Pons (tissue), 1 donor: ENCODE measurements at places on chromosomes 13 and 19.
A peak's percentile ranks its signal among the peaks of the same experiment; 100 is the strongest.

GRCh38 chr13:46527237-46527636, 25.7 kb upstream of the LRCH1 start:
- DNase-seq, result no peak

GRCh38 chr19:375395-376110, 31.0 kb upstream of the MIER2 start:
- no peak for DNase-seq

- DNase-seq, result no peak
Measured at GRCh38 chr19:4267101-4267900, 11.8 kb upstream of the SHD start.

DNA sequence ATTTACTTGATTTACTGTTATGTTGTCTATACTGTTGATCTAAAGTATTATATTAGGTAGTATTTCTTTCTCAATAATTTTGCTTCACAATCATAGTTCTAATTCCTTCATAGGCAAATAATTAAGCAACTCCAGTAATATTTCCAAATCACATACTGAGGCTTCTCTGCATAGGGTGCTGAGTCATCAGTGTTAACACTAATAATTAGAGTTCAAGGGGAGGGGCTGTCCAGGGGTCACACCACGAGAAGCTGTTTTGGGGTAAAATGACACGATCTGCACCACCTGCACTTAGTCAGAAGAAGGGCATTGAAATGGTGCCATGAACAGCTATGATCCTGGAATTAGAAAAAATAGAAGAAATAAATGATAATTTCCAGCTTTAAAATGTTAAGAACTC, 1230.9 kb upstream of the SLC10A2 start:
- no peak for DNase-seq

- no peak for DNase-seq
Measured at GRCh38 chr13:113367771-113368170, 3.8 kb upstream of the GRTP1 start.

- DNase-seq, result no peak
Measured at GRCh38 chr19:14369399-14370168, 11.7 kb upstream of the ADGRE5 start.

- DNase-seq, result no peak
Measured at GRCh38 chr13:20728579-20729311, 25.2 kb downstream of the IL17D start.

DNA sequence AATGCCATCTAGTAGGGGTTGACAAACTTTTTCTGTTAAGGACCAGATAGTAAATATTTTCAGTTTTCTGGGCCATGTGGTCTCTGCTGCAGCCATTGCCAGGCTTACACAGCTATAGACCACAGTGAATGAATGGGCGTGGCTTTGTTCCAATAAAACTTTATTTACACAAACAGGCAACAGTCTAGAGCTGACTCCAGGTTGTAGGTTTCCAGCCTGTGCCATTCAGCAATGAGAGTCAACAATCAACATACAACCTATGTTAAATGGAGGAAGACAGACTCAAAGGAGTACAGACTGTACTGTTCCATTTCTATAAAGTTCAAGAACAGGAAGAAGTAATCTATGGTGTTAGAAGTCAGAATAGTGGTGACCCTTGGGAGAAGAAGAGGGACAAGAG, 15.2 kb upstream of the IZUMO2 start:
- no peak for DNase-seq

GRCh38 chr19:8342316-8342683, 762 bp downstream of the KANK3 start:
- no peak for DNase-seq

GRCh38 chr19:49830766-49831165, 12.7 kb downstream of the MED25 start:
- no peak for DNase-seq

DNA sequence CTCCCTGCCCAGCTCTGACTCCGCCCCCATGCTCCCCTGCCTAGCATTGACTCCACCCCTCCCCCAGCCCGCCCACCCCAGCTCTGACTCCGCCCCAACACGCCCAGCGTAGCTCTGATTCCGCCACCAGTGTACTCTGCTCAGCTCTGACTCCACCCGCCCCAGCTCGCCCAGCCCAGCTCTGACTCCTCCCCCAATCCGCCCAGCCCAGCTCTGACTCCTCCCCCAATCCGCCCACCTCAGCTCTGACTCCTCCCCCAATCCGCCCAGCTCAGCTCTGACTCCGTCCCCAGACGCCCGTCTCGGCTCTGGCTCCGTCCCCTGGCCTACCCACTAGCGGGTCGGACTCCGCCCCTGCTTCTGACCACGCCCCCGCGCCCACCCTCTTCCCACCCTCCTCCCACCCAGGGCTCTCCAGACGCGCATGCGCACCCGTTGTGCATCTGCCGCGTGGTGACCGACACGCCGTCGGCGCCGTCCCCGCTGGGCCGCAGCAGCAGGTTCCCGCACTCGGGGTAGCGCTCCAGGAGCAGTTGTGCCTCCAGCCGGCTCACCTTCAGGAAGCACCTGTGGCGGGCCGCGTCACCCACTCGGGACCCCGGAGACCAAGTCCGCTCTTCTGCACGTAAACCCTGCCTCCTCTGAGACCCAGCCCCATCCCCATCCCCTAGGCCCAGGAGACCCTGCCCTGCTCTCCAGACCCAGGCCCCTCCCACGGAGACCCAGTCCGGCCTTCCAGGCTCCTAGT, 10.2 kb downstream of the STAP2 start:
- peak; percentile 87 for DNase-seq

DNA sequence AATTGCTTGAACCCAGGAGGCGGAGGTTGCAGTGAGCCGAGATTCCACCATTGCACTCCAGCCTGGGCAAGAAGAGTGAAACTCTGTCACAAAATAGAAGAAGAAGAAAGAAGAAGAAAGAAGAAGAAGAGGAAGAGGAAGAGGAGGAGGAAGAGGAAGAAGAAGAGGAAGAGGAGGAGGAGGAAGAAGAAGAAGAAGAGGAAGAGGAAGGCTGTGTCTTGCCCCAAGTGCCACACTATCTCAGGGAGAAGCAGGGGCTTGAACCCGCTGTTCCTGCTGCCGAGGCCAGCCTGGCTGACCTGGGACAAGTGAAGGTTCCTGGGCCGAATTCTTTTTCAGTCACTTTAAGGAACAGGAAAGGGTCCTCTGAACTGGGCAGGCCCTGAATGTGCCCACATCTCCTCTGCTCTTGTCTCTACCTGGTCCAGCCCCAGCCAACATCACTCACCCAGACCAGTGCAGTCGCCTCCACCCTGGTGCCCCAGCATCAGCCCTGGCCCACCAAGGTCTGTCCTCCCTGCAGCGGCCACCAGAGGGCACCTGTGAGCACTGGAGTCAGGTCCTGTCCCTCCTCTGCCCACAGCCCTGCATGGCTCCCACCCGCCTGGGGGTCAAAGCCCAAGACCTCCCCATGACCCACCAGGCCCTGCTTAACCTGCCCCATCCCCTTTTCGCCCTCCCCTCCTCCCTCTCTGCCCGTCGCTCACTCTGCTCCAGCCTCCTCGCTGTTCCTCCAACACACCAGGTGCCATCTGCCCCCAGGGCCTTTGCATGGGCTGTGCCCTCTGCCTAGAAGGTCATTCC, 20.0 kb downstream of the TICAM1 start:
- DNase-seq, result no peak

- no peak for DNase-seq
Measured at GRCh38 chr13:112643759-112644459, 45.9 kb upstream of the ATP11A start.

GRCh38 chr13:51636349-51636890, 52.2 kb downstream of the WDFY2 start:
- DNase-seq, result peak; percentile 71

- no peak for DNase-seq
Measured at GRCh38 chr13:79434556-79434955, 28.5 kb upstream of the RBM26 start.

DNA sequence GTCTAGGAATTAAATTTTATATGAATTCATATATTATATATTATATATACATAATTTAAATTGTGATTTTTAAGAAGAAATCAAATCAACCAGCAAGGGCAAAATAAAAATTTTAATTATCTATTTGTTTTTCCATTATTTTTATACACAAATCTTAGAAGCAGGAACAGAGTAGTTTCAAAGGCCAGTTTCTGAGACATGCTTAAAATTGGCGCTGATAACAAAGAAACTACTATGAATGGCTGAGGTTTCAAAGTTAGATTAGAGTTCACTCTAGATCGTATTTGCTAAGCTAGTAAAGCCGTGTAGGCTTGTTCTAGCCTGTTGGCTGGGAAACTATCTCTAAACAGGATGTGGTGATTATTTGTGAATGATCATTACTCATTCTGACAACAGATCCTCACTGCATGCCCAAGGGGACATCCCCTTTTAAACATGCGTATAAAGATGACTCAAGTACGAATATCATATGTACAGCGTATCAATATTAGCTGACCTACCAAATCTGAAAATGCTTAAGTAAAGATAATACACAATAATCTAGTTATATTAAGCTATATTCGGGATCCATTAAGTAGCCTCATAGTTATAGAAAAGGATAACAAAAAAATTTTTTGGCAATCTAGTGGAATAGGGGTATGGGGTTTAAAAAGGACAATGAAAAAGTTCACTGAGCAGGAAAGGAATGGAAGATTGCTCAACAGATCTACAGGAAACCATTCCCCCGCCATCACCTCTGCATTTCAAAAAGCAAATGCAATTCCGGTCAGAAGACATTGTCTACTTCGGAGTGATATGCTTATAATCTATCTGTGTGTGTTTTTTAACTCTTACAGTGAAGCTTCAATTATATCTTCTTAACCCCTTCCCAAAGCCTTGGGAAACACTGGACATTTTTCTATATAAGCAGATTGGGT, 150.1 kb downstream of the SHISA2 start:
- no peak for DNase-seq

DNA sequence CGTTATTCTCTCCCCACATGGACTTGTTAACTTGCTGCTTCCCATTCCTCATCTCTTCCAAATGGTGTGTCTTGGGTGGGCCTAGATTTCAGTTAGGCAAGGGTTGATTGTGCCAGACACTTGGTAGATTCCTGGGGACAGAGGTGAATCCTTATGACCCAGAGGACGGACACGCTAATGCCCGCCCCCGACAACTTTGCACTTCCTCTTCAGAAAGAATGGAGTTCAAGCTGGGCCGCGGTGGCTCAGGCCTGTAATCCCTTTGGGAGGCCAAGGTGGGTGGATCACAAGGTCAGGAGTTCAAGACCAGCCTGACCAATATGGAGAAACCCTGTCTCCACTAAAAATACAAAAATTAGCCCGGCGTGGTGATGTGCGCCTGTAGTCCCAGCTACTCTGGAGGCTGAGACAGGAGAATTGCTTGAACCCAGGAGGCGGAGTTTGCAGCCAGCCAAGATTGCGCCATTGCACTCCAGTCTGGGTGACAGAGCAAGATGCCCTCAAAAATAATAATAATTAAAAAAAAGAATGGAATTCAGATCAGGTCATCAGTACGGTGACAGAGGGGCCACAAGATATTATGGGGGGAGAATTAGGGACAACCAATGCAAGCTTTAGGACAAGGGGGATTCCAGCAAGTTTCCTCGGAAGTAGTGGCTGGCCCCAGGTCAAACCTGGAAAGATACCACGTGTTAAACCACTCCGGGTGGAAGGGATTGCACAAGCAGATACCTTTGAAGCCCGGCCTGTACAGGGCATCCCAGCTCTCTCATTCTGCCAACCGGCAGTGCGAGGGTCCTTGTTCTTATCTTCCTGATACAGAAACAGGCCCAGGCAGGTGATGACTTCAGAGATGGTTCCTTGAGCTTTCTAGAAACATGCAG, 2.7 kb downstream of the MYO9B start:
- DNase-seq, result peak; percentile 21

GRCh38 chr19:36183245-36183628, 31.0 kb upstream of the COX7A1 start:
- DNase-seq, result no peak

GRCh38 chr19:41957161-41957837, 1.8 kb downstream of the RABAC1 start:
- no peak for DNase-seq

- DNase-seq, result peak; percentile 29
Measured at GRCh38 chr13:71210861-71211260, 656.1 kb downstream of the DACH1 start.

DNA sequence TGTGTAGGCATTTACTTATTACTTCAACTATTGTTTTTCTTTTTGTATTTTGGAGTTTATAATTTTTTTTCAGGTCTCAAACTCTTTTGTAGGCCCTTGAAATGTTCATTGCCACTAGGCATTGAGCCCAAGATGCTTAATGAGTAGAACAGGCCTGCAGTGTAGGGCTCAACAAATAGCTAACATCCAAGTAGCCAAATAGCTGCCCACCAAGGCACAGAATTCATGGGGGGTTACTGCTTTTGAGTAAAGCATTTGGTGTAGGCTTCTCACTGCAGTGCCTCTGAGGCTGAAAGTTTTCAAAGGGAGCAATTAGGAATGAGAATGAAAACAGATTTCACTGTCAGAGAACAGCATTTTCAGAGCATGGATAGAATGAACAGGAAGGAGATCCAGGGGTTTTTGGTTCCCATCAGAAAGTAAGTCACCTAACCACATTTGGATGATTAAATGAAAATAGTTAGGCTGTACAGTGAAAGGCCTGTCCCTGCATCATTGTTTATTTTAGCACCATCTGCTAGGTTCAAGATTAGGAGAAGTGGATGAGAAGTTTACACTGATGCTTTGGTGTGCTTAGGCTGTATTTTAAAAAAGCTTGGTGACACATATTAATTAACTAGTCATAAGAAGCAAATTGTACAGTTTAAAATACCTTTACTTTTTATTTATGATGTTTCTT, 61.0 kb downstream of the EDNRB start:
- DNase-seq, result no peak

DNA sequence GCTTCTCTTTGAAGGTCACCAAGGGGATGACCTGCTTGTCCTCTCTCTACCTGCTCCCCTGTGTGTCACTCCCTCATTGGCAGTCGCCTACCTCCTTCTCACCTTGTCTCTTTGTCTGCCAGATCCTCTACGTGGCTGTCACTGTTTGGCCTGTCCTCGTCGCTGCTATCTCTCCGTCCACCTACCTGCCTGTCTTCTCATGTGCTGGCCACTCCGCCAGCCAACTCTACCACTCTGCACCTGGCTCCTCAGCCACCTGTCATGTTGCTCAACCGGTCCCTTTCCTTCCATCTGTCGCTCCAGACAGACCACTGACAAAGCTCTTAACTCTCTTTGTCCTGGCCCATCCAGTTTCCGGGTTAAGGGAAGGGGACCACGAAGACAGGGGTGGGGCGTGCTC, at the start of gene KLK12:
TSS of gene KLK12 (minus strand) at position 299 of the 400 bp plus-strand sequence. CDS start 381 bp downstream, outside the sequence.
- DNase-seq, result no peak

- DNase-seq, result no peak
Measured at GRCh38 chr13:106354961-106355360, 180.5 kb downstream of the EFNB2 start.

DNA sequence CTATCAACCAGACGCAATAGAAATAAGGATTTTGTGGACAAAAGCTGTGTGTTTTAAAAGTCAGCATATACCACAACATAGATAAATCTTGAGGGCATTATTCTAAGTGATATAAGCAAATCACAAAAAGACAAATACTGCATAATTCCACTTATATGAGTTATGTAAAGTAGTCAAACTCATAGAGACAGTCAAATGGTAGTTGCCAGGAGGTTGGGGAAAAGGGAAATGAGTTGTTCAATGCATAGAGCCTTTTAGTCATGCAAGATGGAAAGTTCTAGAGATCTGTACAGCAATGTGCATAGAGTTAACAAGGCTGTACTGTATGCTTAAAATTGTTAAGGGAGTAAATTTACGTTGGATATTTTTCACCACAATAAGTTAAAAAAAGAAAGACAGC, 244.7 kb downstream of the DCT start:
- DNase-seq, result no peak
